CD4-positive, alpha-beta T cell treated with Interferon alpha-2 for 1 hour (primary cell): ENCODE measurements at places on chromosomes 2 and 18.

GRCh38 chr2:107584577-107584976, 242.1 kb upstream of the RGPD4 start:
- no peak for DNase-seq

DNA sequence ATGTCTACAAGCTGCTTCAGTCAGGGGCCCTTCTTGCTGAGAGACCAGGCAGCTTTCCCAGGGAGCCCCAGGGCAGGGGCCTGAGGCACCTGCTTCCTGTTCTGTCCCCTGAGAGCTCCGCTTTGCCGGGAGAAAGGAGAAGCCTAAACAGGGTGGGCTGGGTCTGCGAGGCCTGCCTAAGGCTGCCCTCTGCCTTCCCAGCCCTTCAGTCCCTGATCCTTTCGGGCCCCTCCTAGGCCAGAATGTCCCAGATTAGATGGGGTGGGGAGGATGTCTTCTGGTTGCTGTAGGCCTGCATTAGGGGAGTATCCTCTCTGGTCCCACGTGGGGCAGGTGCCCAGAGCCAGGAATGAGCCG, 72.4 kb downstream of the TGOLN2 start:
- DNase-seq: no peak

- no peak for DNase-seq
Observed at GRCh38 chr2:73218298-73218697, 4.3 kb downstream of the SMYD5 start.

- DNase-seq: no peak
Observed at GRCh38 chr2:20486571-20486970, 39.7 kb downstream of the RHOB start.

GRCh38 chr2:217866457-217866856, 136.3 kb downstream of the TNS1 start:
- no peak for DNase-seq
